ENCODE measurements at places on chromosomes 16 and 17.

- DNase-seq: no peak
Observed at GRCh38 chr16:55256412-55257016, 67.5 kb upstream of the IRX6 start.

DNA sequence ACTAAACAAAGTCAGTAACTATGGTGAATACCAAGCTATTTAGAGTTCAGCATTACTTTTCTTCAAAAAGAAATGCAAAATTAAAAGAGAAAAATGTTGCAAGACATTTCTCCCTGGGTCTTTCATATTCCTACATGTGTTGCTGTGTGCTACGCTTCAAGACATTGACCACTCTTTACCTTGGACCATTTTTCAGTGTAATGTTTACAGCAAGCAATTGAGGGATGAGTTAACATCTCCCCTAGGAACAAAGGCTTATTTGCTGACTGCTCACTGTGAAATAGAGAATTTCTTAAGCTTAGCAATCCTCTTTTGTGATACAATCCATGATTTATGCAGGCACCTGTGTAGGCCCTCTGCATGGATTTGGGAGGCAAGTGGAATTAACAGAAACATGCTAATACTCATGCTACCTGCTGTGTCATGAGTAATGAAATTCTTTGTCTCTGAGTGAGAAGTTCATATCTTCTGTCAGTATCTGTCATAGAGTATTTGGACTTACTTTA is 1202.9 kb upstream of the CDH8 start:
- no peak for DNase-seq

DNA sequence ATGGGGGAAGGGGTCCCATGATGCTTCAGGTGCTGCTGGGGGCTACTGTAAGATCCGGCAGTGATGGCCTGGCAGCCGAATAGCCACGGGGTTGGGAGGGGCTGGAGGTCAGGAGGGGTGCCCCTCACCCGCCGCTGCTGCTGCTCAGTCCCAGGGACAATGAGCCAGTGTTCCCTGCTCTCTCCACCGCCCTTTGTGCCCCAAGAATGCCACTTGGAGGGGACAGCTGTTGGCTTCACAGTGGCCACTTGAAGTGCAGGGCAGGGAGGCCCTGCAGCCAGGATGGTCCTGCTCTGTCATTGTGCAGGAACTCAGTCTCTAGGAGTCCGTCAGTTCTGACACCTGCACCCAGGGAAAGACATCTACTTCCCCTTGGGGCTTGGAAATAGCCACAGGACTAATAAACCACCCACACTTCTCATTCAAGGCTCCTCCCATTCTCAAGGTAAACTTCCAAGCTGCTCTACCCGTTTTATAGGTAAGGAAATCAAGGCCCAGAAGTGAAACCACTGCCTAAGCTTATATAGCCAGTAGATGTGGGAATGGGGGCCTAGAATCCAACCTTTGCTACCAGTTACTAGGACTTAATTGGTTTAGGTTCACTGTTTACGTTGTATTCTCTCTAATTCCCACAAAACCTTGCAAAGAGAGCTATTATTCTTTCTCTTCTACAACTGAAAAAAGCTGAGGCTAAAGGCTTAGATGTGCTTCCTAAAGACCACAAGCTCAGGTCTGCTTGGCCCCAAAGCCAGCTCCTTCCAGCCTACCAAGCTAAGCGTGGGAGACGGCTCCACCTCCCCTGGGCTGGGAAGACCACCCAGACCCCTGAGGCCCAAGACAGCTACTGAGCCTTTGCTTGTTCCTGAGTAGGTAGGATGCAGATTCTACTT is 6.2 kb upstream of the CPSF4L start:
- DNase-seq: peak; percentile 46

GRCh38 chr17:36593656-36594316 is 2.1 kb downstream of the DHRS11 start:
- no peak for DNase-seq

DNA sequence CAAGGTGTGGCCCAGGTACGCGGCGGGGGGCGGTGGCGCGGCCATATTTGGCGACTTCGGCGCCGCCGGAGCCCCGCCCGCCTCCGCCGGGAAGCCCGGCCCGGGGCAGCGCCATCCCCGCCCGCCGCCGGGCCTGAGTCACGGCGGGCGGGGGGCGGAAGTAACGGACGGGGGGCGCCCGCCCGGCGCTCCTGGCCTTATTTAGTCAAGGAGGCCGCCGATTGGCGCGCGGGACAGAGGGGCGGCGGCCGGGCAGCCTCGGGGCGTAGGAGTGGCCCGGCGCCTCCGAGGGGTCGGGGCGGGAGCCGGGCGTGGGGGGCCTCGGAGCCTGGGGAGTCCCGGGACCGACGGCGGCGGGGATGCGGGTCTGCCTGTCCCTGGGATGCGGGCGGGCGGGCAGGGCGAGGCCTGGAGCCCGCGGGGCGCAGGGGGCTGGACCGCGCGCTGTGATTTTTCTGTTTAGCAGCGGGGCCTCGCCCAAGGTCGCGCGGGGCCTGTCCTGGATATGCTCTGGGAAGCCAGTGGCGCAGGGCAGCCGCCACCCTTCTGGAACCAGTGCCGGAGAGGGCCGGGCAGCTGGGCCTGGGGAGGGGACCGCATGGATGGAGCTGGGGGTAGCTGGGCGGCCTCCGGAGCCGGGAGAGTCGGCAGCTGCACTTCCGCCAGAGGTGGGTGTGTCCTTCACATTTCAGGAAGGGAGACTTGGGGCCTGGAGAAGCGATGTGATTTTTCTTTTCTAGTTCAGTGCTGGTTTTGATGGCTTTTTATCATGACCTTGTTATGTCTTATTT is 2.3 kb upstream of the ACTG1 start:
- peak; percentile 94 for DNase-seq

DNA sequence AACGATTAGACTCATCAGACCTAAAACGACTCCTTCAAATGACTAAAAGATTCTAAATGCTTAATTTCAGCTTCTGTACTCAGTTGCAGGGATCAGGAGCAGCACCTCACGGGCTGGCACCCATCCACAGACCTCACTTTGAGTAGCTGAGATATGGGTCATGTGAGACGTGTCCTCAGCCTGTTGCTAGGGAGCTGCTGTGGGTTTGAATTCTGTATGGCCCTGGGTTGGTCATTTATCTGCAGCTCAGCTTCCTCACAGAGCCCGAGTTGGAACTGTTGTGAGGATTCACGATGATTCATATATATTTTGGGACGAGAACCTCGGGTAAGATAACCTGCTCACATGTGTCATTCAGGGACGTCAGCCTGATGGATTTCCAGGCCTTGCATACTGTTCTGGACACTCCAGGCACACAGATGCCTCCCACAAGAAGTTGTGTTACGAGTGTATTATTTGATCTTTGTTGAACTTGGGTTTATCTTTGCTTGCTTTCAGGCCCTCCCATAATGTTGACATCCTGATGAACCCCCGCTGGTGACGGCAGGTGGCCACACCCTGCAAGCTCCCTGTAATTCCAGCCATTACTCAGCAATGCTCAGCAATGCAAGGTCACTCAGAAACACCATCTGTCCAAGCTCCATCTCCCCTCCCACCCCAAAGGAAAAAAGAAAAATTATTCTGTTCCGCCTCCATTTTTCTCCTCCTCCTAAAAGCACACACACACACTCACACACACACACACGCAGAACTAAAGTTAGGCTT is 137.6 kb downstream of the RBFOX3 start:
- no peak for DNase-seq

DNA sequence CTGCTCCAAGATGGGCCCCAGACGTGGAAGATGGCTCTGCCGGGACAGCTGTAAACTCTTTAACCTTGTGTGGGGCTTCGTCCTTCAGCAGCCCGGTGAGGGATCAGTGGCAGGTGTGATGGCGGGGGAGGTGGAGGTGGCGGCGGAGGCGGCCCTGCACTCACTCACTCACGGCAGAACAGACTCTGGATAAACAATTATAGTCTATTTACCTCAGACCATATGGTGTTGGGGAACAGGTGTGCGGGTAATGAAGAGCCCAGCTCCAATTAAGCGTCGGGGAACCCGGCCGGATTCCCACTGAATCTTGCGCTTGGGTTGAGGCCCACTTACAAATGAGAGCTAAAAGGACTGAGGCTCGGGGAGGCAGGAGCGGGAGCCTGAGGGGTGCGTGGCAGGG is 104.3 kb upstream of the SDK2 start:
- peak; percentile 47 for DNase-seq

DNA sequence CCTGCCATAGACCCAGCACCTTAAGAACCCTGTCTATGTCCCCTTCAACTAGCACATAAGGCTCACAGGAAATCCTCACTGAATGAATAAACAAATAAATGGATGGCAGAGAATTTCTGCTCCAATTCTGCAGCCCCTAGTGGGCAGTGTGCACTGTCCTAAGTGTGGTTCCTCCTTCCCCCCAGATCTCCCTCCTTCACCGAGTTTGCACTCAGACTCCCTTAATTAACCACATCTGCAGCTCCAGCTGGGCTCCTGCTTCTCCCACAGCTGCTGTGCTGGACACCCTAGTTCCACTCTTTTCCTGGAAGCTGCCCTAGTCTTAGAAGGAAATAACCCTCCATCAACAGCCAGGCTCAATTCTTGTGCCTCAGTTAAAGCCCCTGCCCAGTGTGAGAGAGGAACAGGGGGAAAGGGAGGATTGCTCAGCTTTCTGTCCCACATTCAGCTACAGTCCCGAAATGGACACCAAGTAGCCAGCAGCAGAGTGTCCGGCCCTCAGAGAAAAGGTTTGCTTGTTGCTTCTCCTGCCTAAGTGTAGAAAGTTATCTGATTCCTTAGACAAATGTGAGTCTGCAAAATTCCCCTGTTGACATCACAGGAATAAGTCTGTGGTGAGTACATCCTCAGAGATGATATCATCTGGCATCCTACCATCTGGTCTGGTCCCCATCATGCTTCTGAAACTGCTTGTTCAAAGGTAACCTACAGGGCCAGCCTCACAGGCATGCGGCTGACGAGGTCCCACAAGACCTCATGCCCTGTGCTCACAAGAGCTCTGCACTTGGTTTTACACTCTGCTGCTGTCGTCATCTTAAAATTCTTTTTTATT is 12.3 kb downstream of the LRRC3C start:
- no peak for DNase-seq

DNA sequence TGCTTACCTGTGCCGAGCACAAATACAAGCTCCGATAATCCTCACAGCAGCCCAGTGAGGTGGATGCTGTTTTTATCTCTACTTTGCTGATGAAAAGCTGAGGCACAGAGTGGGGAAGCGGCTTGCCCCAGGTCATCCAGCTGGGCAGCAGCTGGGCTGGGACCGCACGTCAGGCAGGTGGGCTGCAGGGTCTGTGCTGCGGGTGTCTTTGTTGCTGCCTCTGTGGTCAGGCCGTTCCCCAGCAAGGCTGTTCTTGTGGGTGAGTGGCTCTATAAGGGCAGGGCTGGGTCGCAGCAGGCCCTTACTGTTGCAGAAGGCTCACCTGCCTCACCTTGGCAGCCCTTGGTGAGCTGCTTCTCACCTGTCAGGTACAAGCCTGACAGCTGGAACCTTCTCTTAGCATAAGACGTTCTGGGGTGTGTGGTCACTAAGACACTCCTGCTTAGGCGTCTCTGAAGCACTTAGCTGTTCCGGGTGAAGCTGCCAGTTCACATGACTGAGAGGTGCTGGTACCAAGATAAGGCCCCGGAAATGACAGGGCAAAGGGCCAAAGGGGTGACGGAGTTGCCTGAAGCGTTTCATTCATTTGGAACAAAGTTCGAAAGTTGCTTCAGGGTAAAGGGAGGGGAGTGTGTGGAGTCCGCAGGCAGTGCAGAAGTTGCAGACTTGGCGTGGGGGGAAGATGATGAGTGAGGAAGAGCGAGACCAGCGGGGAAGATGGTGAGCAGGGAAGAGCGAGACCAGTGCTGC is 17.4 kb downstream of the IRF8 start:
- no peak for DNase-seq

GRCh38 chr17:73609758-73610157 is 34.5 kb downstream of the SDK2 start:
- no peak for DNase-seq

DNA sequence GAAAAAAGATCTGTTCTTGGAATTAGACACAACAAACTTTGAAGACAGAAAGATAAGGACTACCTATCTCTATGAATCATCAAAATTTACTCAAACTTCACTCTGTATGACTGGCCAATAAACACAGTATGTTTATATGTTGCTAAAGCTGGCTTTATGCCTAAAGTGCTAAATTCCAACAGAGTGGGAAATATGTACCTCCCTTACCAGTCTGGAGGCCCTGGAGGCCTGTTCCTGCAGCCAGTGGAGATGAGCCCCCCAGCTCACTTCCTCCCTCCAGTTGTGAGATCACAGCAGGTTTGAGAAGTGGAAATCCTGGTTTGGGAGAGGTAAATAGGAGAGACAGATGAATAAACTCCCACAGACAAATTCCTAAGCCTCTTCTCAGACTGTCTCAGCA is 9.0 kb downstream of the ZNF23 start:
- DNase-seq: no peak

DNA sequence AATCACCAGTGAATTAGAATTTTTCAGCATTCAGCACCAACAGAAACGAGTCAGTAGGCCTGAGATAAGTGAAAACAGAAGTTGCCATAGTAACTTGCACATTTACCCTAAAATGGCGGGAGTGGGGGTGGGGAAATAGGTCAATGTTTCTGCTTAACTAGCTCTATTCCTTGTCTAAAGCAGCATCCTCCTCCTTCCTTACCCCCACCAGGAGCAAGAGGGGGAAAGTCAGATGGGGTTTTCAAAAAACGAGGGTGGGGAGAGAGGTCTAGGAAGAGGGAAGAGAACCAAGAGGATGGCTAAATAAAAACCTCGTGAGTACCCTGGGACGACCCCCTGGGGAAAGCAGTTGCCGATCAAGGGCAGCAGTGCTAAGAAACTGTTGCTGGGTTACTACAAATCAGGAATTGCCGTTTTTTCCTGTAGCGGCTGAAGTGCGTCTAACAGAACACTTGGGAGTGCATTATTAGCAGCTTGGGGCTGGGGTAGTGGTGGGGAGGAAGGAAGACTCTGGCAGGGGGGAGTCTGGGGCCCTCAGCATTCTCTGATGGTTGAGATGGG is 34.4 kb upstream of the MNT start:
- peak; percentile 74 for DNase-seq

DNA sequence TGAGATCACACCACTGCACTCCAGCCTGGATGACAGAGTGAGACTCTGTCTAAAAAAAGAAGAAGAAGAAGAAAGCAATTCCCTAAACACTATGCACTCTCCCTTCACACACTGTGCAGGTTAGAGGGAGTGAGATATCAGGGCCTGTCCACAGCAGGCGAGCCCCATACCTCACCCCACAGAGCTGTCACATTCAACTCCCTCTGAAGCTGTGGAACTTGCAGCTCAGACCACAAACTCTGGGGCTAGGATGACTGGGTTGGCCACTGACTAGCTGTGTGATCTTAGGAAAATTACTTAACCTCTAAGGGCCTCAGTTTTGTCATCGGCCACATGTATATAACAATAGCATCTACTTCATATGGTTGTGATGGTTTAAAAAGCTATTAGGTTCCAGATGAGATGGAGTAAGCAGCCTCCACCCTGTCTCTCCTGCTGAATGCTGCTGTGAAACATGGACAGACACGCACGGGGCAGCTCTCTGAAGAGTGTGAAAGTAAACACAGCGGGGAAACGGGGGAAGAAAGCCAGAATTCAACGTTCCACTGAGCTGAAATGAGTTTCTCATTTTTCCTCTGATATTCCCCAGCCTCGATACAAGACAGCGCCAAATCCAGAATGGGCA is 13.6 kb upstream of the PYY start:
- DNase-seq: no peak

- DNase-seq: no peak
Observed at GRCh38 chr16:27769561-27770255, 219.8 kb downstream of the KATNIP start.
